ENCODE measurements at places on chromosomes 16 and 17.

GRCh38 chr16:22222006-22222405 is 15.9 kb downstream of the EEF2K start:
- DNase-seq, result no peak

DNA sequence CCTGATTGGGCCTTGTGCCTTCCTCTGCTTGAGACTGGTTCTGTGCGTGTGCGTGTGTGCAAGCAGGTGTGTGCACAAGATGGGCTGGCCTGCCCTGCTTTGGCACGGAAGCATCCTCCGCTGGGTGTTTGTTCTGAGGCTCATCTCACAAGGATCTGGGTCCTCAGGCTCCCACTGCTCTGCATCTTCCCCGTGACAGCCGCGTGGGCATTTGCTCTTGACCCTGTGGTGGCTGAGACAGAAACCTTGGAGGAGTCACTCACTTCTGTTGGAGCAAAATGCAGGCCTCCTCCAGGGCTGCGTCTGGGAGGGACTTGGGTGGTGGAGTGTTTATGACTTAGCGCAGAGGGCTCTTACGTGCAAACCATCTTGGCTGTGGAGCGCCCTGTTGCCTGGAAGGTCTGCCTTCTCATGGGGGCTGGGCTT is 119.2 kb downstream of the RPTOR start:
- DNase-seq, result no peak

DNA sequence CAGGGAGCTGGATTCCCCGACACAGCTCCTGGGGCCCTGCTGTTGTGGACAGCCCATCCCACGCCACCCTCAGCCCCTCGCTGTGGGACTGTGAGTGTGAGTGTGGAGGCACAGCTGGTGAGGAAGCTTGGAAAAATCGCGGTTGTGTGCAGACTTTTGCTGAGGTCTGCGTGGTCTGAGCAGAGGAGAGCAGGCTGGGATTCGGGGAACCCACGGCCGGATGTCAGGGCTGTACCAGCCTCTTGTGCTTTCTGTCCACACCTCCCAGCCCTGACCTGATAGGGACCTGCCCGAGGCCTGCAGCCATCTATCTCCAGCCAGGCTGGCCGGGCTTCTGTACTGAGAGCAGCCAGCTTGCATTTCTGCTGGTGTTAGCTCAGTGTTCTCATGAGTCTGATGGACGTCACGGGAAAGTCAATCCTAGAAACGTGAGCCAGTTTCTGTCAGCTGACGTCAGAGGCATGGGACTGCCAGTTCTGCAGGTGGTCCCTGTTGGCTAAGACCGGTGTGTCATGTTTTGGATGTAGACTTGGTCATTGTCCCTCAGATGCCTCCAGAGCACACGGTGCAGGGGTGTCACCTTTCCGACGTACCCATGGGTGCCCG is 72.8 kb upstream of the ZNF750 start:
- no peak for DNase-seq

DNA sequence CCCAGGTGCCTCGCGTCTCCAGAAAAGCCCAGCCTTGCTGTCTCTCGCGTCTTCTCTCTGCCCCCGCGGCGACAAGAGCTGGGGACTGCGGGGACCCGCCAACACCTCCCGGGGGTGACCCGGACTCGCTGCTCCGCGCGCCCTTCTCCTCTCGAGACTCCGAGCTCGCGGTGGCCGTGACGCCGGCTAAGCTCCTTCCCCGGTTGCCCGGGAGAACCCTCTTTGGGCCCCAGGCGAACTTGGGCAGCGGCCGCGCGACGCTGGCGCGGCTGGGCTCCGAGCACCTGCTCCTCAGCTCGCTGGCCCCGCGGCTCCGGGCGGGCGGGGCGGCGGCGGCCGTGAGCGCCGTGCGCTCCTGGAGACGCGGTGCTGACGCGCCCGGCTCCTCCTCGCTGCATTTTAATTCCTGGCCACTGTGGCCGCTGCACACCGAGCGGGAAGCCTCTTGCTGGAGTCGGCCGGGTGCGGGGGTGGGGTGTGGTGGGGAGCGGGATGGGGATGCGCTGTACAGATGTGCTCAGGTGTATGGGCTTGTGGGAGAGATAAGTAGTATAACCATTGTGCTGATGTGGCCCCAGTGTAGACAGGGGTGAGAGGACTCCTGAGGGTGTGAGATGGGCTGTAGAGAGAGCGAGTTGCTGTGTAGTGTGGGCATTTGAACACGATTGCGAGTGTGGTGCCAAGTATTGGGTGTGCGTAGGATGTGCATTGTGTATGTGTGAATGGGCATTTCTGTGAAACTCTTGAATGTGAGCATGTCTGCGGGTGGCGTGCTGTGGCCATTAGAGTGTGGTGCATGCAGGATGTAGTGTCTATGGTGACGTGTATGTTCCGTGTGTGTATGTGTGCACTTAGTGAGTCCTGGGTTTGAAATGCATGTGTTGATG is at the start of gene ASIC2:
Gene ASIC2 (minus strand): TSS at position 315 of the 887 bp plus-strand sequence.
- no peak for DNase-seq

DNA sequence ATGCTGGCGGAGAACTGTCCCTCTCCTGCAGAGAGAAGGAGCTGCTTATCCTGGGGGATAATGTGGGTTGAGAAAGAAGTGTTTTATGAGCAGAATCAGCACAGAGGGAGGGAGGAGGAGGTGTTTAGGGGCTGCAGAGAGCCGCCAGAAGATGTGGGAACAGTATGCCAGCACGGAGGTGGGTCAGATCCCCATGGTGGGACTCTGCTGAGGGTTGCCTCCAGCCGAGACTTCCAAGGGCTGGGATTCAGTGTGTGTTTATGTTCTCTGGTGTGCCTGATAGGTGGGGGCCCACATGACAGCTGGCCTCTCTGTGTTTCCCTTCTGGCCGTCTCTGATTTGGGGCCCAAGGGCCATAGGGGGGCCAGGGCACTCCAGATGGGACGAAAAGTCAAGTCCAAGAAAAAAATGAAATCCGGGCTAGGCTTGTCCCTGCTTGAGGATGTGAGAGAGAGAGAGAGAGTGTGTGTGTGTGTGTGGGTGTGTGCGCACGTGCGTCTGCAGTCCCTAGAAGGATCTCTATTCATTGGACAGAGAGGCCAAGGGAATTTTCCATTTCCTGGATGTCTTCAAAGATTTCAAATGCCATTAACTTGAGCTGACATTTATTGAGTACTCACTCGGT is 21.6 kb downstream of the PRKCB start:
- no peak for DNase-seq

DNA sequence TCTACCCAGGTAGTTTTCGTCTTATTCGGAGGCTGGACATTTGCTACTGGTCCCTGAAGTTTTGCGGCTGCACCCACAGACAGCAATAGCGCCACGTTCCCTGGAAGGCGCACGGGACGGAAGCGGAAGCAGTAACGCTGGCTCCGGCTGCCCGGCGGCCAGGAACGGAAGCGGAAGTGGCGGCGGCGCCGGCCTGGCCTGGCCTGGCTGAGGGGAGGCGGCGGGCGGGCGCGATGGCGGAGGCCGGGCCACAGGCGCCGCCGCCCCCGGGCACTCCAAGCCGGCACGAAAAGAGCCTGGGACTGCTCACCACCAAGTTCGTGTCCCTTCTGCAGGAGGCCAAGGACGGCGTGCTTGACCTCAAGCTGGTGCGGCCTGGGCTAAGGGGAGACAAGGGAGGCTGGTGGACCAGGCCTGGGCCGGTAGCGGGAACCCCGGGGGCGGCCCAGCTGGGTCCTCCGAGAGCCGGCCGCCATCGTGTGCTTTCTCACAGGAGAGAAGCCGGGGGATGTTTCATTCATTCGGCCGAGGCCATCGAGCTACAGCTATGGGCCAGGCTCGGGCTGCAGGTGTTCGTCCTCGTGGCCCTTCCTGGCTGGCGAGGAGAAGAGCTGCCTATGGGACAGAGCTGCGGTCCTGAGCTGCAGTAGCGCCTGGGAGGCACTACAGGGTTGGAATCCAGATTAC is at the start of gene E2F4:
Gene E2F4 (plus strand): TSS at position 161 of the 687 bp plus-strand sequence. CDS start 73 bp downstream, at position 234.
- peak; percentile 86 for DNase-seq

DNA sequence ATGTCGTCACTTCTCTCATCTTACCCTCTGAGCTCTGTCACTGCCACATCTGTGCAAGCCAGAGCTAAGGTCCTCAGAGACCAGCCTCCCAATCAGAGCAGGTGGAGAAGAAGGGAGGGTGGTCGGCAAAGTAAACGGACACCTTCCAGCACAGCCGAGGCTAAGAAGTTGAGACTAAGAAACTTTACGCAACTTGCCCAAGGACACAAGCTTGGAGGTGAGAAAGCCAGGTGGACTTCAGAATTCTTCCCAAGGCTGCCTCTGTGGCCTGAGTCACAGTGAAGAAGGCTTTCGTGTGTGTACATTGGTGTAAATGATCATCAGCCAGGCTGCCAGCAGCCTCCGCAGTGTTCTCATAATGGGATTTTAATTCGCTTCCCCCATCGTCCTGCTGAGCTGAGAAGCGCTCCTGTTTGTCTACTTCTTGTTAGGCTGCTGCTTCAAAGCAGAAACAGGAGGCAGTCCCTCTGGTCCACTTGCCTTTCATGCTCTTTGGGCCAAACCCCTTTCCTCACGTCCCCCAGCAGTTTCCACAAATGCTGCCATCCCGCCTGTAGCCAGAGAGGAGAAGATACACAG is 125.0 kb upstream of the RPL38 start:
- DNase-seq, result no peak

- no peak for DNase-seq
These were observed 28.4 kb downstream of the CDH13 start for GRCh38 chr16:82655072-82655714.

- DNase-seq, result no peak
These were observed 16.3 kb upstream of the CBX4 start for GRCh38 chr17:79855331-79856124.

- DNase-seq, result no peak
These were observed 95.7 kb downstream of the STX8 start for GRCh38 chr17:9479964-9480363.

GRCh38 chr17:59762049-59762823 is 54.8 kb downstream of the VMP1 start:
- no peak for DNase-seq

- DNase-seq, result no peak
These were observed 14.1 kb downstream of the CD7 start for GRCh38 chr17:82302991-82303943.

- no peak for DNase-seq
These were observed 43.1 kb downstream of the HSD17B2 start for GRCh38 chr16:82078125-82078524.
